ENCODE measurements at places on chromosomes 1 and 21. TPM values are rescaled to one million over a fixed set of nuclear protein-coding genes. Genes with fewer than 3 reads are reported as not detected.

- peak; percentile 71 for DNase-seq
Measured at GRCh38 chr1:71828431-71829012, 453.8 kb downstream of the NEGR1 start.

The LCE1C gene
- not detected for total RNA-seq

DNA sequence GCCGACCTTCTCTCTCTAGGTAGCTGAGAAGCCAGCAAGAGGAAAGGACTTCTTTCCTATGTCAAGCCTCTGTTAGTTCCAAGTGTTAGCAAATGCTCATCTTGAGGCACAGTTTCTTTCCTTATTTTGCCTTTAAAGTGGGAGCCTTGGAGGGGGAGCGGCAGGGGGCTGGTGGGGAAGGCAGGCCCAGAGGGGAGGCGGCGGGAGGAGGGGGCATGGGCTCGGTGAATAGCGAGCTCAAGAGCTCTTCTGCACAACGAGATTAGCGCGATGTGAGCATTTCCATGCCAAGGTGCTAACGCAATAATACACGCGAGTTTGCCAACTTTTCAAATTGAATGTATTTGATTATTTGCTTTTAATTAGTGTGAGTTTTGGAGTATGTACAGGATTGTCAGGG lies 372.6 kb downstream of the RPS6KC1 start:
- no peak for DNase-seq

The RAB42 gene
- total RNA-seq: not detected
